ENCODE measurements at places on chromosomes 5 and 9.

- DNase-seq: no peak
These were observed 190.5 kb downstream of the ADAMTS12 start for GRCh38 chr5:33701251-33701650.

- no peak for DNase-seq
These were observed 56.7 kb upstream of the EQTN start for GRCh38 chr9:27353474-27354229.

GRCh38 chr9:71857159-71857558, 53.8 kb downstream of the ABHD17B start:
- no peak for DNase-seq

DNA sequence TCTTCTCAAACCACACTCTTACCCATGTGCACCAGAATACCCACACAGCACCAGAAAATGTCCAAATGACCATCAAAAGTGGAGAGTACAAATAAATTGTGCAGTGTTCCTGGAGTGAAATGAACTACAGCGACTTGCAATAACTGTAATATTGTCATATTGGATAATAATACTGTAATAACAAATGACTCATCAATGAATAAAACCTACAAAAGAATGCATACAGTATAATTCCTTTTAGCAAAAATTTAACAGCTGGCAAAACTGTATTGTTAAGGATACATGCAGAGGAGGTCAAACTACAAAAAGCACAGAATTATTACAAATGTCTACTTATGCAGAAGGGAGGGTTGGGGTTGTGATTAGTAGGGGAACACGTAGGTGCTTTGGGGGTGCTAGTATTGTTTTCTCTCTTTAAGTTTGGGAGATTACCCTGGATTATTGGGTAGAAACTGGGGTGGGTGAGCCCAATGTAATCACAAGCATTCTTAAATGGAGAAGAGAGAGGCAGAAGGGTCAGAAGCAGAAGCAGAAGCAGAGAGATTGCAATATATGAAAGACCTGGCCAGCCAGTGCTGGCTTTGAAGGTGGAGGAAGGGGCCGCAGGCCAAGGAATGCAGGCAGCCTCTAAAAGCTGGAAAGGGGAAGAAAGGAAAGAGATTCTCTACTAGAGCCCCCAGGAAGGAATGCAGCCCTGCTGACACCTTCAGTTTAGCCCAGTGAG, 21.8 kb downstream of the IRF1 start:
- no peak for DNase-seq

DNA sequence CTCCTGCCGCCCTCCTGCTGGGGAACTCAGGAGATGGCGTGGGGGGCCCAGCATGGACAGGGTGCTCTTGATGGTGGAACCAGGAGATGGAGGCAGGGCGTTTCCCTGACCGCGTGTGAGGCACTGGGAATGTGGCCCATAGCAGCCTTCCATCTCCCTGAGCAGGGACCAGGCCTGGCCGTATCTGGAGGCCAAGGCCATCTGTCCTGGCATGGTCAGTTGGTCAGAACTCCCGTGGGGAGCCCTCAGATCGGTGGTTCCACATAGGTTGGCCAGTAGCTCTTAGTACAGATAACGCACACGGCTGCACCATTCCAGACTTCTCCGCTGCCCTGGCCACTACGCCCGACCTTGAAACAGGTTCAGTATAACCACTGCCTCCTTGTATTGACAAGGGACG, 77.6 kb downstream of the KCNT1 start:
- no peak for DNase-seq

DNA sequence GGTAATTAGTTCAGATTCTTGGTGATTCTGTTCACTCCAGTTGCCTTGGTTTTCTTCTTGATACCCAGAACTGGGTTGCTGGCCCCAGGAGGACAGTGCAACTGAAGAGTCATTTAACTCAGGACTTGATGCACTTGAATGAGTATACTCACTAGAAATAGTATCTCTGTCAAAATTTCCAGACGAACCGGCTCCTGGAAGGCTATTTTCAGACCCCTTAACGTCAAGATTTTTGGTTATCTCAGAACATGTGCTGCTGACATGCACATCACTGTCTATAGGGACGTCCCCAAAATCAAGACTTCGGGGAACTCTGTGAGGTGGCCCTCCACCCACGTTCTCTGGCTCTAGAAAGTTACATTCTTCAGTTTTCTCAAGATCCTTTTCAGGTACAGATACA, 56.7 kb upstream of the PCA3 start:
- no peak for DNase-seq
